Heart left ventricle (tissue), 16 donors: ENCODE measurements at places on chromosomes 5 and 9. TPM values are rescaled to one million over a fixed set of nuclear protein-coding genes. Genes with fewer than 3 reads are reported as not detected.

Gene SPAG8
- 4.2 TPM for polyA plus RNA-seq

Gene MEGF10
- 0.04 TPM for polyA plus RNA-seq

Gene ACTBL2
- polyA plus RNA-seq: not detected

Gene RLN2
- polyA plus RNA-seq: 0.50 TPM

Gene TMEM174
- not detected for polyA plus RNA-seq

DNA sequence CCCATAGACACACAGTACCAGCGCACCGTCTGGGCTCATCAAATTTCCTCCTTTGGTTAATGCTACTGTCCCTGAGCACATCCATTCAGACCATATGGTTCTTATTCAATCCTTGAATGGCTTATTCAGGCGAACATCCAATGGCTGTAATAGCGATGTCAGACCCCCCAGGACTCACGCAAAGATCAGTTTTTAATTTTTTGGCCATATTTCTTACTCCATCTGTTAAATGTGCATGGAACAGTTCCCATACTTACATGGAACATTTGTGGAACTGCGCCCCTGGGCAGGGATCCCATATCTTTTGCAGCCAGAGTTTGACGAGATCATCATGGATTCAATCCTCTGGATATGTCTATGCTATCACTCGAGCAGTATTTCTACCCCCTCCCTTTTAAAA is 213.2 kb downstream of the ADAMTS6 start:
- no peak for DNase-seq
- H3K27me3 ChIP-seq: no peaks in the 10 kb centered on the region
- no peak overlapping the region for H3K27ac ChIP-seq

GRCh38 chr9:93071464-93071863 is 13.0 kb downstream of the SUSD3 start:
- no peak overlapping the region for H3K27ac ChIP-seq
- H3K4me1 ChIP-seq: no peaks in the 10 kb centered on the region
- no peaks in the 10 kb centered on the region for H3K27me3 ChIP-seq
- H3K36me3 ChIP-seq: no peaks in the 10 kb centered on the region
- no peak for DNase-seq
- no peak overlapping the region for H3K4me3 ChIP-seq

DNA sequence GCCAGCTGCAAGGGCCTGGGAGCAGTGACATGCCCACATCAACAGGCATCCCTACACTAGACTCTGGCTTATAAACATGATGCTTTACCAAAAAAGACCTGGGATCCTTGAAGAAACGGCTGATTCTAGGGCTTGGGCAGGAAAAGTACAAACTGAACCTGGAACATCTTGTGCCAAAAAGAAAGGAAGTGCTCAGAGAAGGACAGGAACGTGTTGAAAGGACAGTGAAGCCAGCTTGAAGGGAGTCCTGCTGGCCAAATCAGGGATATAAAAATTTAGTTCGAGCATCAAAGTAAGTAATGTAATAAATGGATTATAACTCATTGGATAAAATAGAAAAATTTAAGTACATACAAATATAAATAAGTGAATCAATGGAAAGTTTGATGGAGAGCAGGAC is 58.1 kb downstream of the ALDH7A1 start:
- no peak overlapping the region for H3K4me3 ChIP-seq
- H3K36me3 ChIP-seq: no peaks in the 10 kb centered on the region
- no peak for DNase-seq
- no peak overlapping the region for H3K27ac ChIP-seq
- peaks cover 16% of the 10 kb centered on the region for H3K4me1 ChIP-seq
- H3K27me3 ChIP-seq: no peaks in the 10 kb centered on the region

- no peak for DNase-seq
- H3K4me1 ChIP-seq: no peaks in the 10 kb centered on the region
- H3K27ac ChIP-seq: no peak overlapping the region
- H3K36me3 ChIP-seq: no peaks in the 10 kb centered on the region
These were observed 3.2 kb upstream of the PPP1R2B start for GRCh38 chr5:156846914-156847313.

- peaks cover 6% of the 10 kb centered on the region for H3K4me1 ChIP-seq
- DNase-seq: no peak
- H3K4me3 ChIP-seq: no peak overlapping the region
- no peaks in the 10 kb centered on the region for H3K36me3 ChIP-seq
These were observed 177.9 kb downstream of the TSSK1B start for GRCh38 chr5:113256671-113257452.

DNA sequence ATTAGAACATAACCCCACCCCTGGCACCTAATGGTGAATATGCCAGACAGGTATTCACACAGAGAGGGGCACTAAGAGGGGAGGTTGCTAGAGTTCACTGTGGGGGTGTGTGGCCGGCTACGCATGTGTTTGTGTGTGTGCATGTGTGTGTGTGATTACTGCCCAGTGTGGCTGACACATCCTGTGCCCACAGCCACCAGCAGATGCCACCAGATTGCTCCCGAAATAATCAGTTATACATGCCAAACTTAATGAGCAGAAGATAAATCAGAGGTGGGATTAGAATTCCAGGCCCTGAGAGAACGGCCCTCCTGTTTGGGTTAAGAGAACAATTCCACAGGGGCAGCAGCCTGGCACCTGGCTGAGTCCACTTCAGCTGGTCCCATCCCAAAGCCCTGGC is 91.8 kb upstream of the TBCA start:
- H3K4me1 ChIP-seq: no peaks in the 10 kb centered on the region
- no peaks in the 10 kb centered on the region for H3K27me3 ChIP-seq
- H3K4me3 ChIP-seq: no peak overlapping the region
- H3K27ac ChIP-seq: no peak overlapping the region
- no peak for DNase-seq

- DNase-seq: no peak
- H3K36me3 ChIP-seq: no peaks in the 10 kb centered on the region
- H3K27me3 ChIP-seq: no peaks in the 10 kb centered on the region
These were observed 58.2 kb downstream of the CCNH start for GRCh38 chr5:87354496-87354895.

- no peaks in the 10 kb centered on the region for H3K36me3 ChIP-seq
- no peak overlapping the region for H3K27ac ChIP-seq
- H3K4me1 ChIP-seq: no peaks in the 10 kb centered on the region
- DNase-seq: no peak
These were observed 122.8 kb downstream of the ADAMTS2 start for GRCh38 chr5:179222246-179223017.
